GM04504 (cell line): ENCODE measurements at places on chromosomes 3 and 15.
A peak's percentile ranks its signal among the peaks of the same experiment; 100 is the strongest.

- no peak for DNase-seq
Measured at GRCh38 chr15:83762367-83762766, 108.4 kb downstream of the ADAMTSL3 start.

GRCh38 chr3:139774560-139775302, 97.0 kb upstream of the NMNAT3 start:
- peak; percentile 32 for DNase-seq

DNA sequence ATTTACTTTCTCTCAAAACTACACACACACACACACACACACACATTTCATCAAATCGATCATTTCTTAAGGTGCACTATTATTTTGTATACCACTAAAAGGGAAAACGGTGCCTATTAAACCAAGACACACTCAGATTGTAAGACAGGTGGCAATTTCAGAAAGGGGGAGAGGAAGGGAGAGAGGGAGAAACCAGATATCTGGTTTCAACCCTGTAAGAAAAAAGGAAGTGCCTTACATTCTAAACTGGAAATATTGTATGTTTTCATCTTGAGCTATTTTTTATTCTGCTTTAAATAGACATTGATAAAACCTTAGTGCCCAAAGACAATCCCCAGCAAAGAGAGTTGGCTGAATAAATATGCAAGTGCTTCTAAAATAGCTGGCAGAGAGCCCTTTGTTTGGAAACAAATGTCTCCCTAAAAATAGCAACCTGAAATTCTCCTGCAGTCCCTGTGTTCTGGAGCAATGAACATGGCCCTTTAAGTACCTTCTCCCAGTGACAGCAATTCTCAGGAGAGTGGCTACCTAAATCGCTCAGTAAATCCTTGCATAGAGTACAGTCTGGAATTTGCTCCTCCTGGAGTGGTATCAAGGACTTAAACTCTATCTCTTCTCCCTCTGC, 85.7 kb downstream of the RARB start:
- DNase-seq = no peak

DNA sequence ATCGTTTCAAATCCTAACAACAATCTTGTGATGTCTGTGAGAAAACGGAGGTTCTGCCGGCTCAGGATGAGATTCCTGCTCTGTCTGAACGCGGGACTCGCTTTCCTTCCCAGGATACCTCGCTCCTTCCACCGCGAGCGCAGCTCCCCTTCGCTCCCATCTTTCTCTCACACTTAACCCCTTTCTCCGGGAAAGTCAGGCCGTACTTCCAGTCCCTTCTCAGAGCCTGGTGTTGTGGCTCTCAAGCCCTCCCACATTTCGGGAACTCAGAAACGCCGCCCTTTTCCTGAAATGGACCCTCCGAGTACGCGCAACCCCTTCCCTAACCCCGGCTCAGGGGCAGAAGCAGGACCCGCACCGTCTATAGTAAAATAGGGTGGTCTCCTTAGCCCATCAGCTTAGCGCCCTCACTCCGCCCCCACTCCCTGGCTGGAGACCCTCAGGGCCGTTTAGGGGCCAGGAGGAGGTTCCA, 378 bp upstream of the FEM1B start:
- DNase-seq = no peak

- no peak for DNase-seq
Measured at GRCh38 chr3:52298149-52299098, 10.8 kb downstream of the GLYCTK start.

- no peak for DNase-seq
Measured at GRCh38 chr3:145820170-145820569, 340.8 kb downstream of the PLOD2 start.

GRCh38 chr3:152738656-152739055, 96.3 kb upstream of the P2RY1 start:
- no peak for DNase-seq

DNA sequence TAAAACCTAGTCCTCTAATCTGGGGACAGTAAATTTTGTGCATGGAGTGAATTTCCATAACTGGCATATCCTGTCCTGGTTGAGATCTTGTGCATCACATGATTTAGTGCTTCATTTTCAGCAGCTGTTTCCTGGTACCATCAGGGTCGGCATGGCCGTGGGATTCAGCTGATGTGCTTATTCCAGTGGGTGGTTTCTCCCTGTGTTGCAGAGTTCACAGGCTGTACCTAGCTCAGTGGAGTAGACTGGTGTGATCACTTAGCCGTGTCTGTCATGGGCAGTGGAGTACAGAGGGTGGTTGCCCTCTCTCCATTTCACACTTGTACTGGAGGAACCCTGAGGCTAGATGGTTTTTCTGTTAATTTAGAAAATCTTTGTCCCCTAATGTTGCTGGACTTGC, 228.5 kb downstream of the PTPRG start:
- no peak for DNase-seq

DNA sequence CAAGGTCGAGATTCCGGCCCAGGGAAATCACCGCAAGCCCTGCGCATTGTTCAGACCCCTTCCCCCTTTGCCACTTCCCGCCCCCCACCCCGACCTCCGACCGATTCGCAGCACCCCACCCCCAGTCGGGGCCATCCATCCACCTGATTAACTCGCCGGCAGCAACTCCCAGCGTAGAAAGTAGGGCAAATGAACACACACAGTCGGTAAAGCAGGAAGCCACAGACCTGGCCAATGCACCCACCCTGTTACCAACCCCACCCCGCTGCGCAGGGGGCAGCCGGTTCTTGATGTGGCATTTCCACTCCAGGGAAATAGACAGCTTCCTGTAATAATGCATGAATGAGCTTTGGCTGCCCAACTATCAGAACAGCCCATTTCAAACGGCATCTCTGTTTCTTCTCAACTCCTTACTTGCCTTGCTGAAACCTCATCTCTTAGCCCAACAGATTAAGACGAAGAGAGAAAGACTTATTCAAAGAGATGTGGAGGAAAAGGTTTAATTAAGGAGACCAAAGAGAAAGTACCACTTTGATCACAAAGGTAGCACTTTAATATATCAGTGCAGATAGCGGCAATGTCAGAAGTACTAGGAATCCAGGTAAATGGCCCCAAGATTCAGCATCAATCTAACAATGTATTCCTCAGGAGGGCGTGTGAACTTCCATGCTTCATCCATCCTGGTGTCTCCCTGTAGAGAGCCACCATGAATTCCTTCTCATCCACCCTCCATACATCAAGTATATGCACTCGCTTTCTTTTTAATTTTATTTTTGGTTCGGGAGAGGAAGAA, 1.9 kb downstream of the TNIK start:
- DNase-seq = no peak

DNA sequence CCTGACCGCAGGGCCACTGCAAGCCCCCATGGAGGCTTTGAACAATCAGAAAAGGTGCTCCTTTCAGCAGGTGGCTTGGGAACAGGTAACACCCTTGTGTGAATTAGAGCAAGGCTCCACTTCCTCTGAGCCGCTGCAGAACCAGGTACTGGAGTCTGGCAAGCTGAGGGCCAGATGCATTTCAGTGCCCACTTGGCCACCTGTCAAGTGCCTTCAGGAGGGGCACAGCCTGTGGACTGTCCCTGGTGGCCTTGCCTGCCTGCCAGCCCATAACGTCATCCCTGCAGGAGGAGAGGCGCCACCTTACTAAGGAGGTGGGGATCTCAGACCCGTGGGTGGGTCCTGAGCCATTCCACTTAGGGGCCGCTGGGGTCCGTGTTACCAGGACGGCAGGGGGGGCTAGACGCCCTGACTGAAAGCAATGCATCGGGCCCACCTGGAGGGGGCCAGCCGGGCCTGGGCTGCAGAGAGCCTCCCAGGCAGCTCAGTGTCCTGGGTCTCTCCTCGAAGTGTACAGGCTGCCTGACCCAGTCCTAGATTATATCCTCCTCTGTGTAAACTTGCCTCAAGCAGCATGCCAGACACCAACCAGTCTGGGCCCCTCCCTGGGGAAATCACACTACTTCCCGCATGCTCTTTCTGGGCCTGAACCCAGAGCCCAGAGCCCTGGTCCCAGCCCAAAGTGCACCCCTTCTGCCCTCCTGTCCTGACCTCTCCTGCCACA, 16.1 kb downstream of the SPTBN5 start:
- DNase-seq = no peak

DNA sequence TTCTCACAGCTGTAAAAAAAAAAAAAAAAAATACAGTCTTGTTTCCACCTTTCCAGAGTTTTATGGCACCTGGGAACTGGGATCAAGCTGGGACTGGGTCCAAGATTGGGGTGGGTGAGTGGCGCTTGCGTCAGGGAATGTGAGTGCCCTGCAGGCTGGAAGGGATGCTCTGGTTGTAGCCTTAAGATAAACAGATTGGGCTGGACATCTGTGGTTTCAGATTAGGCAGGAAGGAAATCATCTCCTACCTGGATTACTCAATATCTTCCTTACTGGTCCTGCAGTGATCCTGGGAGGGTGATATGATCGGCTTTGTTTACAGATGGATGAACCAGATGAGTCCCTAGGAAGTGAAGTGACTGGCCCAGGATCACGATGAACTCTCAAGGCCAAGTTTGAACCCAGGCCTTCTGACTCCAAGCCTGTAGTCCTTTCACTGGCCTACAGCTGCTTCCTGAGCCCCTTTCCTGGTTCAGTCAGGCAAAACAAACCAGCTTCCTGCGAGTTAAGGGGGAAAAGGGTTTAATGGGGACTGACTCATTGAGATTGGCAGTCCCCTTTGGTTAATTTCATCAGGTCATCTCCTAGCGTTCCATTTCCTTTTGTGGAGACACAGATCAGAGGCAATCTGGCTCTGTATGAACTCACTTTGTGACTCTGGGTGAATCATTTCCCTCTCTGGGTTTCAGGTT, 179.8 kb downstream of the THSD4 start:
- peak; percentile 98 for DNase-seq

- DNase-seq = no peak
Measured at GRCh38 chr3:52277972-52278509, 408 bp downstream of the WDR82 start.

DNA sequence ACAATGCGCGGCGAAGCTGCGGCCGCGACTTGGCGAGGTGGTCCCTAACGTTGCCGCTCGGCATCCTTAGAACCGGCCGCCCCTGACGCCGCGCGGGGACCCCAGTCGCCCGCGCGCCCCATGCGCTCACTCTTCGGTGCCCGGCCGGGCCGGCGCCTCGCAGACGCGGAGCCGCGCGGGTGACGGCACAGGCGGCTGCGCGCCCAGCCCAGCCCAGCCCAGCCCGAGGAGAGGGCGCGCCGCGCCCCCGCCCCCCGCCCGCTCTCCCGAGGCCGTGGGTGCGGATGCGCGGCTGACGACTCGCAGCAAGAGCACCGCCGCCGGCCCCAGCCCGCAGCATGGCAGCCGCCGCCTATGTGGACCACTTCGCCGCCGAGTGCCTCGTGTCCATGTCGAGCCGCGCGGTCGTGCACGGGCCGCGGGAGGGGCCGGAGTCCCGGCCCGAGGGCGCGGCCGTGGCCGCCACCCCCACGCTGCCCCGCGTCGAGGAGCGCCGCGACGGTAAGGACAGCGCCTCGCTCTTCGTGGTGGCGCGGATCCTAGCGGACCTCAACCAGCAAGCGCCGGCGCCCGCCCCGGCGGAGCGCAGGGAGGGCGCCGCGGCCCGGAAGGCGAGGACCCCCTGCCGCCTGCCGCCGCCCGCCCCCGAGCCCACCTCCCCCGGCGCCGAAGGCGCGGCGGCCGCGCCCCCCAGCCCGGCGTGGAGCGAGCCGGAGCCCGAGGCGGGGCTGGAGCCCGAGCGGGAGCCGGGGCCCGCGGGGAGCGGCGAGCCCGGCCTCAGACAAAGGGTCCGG, 437 bp downstream of the KLF13 start:
- peak; percentile 27 for DNase-seq

DNA sequence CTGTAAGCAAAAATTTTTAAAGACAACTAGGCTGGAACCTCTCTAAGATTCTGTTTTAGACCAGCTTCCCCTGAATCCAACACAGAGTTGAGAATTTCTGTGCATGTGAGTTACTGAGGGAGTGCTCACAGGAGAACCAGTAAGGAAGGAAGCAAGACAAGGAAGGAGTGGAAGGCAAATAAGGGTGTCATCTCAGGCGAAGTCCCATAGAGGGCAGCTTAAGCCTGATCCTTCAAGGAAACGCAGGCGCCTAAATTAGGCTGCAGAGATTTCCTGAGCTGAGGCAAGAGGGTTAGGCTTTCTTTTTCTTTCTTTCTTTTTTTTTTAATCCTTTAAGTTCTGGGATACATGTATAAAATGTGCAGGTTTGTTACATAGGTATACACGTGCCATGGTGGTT, 36.2 kb upstream of the COL6A6 start:
- peak; percentile 9 for DNase-seq

DNA sequence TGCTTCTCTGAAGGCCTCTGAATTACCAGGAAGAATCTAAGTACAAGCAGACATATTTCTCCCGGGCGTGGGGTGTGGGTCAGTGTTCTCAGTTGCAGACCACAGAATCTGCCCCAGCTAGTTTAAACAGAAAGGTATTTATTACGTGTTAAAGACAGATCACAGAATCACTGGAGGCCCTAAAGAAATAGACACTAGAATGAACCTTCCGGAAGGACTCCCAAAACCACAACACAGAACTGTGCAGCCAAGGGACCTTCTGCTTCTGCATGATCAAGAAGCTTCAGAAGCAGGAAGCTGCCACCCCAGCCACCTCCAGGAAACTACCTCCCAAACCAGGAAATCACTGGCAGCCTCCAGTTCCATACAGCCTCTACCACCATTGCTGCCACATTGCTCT, 32.7 kb upstream of the ZFAND6 start:
- no peak for DNase-seq

- DNase-seq = no peak
Measured at GRCh38 chr15:91142106-91142744, 42.2 kb downstream of the SV2B start.

GRCh38 chr15:41559239-41559782, 299 bp downstream of the TYRO3 start:
- no peak for DNase-seq

DNA sequence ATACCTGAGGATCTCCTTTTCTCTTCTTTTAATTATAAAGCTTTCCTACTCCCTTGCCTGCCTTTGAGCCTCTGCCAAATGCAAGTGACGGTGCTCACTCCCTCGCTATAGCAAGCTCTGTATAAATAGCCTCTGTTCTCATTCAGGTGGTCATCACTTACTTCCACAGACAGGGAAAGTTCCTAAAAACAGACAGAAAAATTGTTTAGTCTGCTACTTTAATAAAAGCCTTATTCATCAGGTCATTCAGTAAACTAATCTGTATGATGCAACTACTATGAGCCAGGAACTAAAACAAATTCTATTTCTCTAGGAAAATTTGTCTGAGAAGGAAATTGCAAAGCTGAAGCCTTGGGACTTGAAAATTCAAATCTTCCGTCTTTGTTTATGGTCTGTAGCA, 10.2 kb upstream of the DLG1 start:
- DNase-seq = no peak

DNA sequence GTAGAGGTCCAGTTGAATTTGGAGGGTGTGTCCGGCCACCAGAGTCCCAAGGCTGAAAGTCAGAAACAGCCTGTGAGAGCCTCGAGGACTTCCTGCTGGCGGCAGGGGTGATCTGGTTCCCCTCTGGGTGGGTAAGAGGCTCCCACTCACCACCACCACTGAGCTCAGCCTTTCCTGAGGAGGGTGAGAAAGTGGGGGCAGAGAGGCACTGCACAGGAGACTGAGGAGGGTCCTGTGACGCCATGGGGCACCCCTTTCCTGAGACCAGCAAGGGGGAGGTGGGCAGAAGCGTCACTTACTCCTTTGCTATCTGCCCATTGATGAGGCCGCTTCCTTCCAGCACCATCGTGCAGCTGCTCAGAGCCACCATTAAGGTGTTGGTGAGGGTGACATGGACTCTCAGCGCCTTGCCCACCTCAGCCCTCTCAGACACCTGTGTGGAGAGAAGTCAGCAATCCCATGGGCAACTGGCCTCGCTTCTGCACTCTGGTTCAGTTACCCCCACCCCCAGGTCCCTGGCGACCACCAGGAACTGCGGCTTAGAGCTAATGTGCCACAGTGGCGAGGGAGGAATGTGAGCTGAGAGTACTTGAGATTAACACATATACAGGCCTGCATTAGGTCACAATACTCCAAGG, 10.0 kb upstream of the TGM5 start:
- DNase-seq = no peak

- no peak for DNase-seq
Measured at GRCh38 chr3:117927825-117928224, 1106.8 kb downstream of the IGSF11 start.
